Activated gamma-delta T cell (primary cell): ENCODE measurements at places on chromosomes 5 and 9.

- no peak for DNase-seq
These were observed 59.3 kb upstream of the ANGPTL2 start for GRCh38 chr9:127181595-127182190.

DNA sequence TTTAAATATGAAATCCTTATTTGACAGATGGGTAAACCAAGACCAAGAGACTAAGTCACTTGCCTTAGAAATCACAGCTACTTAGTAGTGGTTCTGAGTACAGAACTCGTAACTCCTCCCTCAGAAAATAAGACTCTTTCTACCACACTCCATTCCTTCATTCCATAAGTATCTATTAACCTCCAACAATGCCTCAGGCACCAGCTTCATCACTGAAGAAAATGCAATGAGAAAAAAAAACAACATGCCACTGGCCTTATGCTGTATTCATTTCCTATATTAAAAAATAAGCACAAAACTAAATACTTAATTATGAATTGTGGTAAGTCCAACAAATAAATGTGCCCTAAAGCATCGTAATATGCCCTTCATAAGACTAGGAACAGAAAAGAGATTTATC is 13.5 kb upstream of the FREM1 start:
- DNase-seq, result no peak

- no peak for DNase-seq
These were observed 66.6 kb downstream of the C9orf152 start for GRCh38 chr9:110141227-110141793.

DNA sequence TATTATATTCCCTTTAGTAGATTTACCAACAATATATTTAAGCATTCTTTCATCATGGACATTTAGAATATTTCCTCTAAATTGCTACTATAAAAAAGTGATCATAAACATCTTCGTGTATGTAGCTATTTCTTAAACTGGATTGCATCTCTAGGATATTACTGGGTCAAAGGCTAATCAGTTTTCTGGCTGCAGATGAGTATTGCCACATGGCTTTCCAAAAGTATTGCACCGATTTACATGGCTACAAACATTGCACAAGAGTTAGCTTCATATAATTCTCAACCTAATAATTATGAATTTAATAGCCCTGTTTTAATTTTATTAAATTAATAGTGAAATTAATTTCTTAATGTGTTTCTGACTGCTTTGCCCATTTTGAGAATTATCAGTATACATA is 183.4 kb downstream of the DMRT2 start:
- no peak for DNase-seq

- DNase-seq, result no peak
These were observed 90.0 kb downstream of the PDE8B start for GRCh38 chr5:77300451-77300850.

DNA sequence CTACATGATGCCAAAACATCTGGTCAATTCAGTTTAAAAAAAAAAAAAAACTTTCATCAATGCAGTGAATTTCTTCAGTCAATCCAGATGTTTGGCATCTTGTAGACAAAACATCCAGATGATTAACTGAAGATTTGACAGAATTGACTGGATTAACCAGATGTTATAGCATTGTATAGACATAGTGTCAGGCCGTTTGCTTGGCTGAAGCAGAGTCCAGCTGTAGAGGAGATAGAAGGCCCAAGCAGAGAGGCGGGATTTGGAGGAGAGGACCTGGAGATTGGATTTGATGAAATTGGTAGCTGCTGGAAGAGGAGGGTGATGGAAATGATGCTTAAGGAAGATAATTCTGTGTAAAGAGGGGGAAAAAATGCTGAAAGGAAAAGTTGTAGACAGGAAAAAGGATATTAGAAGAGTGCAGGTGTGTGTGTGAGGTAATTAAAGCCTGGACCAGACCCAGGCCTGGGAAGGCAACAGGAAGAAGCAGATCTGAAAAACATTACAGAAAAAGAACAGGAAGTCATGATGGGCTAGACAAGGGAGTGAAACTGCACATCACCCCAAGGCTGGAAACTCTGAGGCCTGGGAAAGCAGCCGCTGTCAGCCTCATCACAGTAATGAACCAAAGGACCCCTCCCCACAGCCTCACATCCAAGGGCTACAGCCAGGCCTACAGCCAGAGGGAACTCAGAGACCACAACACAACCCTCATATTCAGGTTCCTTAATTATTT is 258.3 kb downstream of the CWC27 start:
- DNase-seq, result no peak

DNA sequence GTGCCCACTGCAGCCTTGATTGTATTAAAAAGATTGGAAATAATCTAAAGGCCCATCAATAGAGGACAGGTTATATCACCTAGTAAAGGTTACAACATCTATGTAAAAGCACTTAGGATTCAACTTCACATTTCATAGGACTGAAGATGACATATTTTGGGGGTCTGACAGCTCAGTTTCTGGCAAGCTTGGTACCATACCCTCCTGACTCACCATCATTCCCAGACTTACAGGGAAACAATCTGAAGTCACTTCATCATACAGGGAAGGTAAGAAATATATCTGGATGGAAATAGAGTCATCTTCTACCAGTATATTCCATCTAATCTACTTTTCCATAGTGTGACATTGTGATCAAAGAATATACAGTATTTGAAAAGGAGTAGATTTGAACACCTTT is 28.8 kb upstream of the DAB2 start:
- DNase-seq, result no peak

- DNase-seq, result no peak
These were observed 15.1 kb downstream of the HNRNPK start for GRCh38 chr9:83964973-83965349.

DNA sequence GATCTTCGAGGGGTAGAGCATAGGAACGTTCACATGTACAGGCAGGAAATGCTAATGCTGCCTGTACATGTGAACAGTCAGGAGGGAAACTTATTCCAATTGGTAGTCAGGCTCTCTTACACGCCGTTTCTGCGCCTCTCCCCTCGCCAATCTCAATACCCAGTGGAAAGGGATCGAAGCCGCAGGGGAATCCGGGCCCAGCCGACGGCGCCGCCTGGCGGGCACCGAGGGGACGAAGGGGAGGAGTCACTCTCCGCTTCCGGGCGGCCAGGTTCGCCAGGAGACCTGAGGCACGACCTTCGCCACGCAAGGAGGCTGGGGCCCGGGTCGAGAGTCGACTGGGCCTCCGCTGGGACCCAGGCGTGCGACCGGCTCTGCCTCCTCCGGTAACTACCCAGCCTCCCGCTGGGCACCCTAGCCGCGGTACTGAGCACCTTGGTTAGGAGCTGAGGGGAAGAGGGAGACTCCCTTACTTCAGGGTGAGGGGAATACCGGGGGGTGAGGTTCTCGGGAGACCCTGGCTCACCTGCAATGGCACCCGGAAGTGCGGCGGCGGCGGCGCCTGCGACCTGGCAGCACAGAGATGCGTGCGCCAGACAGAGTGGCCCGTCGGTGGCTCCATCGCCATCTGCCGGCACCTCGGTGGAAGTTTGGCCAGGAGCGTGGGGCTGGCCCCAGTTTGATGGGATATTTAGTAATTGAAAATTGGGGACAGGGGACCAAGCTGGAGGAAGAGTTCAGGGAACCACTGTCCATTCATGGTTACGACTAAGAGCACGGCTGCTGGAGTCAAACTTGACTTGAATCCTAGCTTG is at the start of gene PIGO:
Gene PIGO, minus strand, starts transcription at position 557 of the 815 bp plus-strand sequence. CDS start 1,026 bp downstream, outside the sequence.
- DNase-seq, result peak; percentile 75

GRCh38 chr9:88922091-88922490 is 69.2 kb upstream of the S1PR3 start:
- no peak for DNase-seq

- DNase-seq, result no peak
These were observed 58.9 kb downstream of the NREP start for GRCh38 chr5:111697881-111698757.

- no peak for DNase-seq
These were observed 34.1 kb upstream of the NANS start for GRCh38 chr9:98022447-98022846.

DNA sequence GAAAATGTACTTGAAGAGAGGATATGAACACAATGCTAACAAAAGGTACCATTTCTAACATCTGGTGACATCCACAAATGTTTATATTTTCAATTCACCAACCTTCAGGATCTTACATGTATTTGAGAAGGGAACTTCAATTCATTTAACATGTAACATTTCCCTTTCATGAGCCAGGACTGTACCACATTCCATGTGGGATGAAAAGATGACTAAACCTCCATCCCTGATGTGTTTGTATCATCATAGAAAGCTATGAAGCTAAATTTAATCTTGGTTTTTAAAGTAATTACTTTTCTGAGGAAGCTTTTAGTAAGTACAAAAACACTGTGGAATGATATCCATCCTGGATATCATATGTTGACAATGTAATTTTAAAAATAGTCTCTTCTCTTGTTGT is 78.2 kb upstream of the GNA14 start:
- DNase-seq, result no peak

GRCh38 chr5:126503602-126504104 is 80.4 kb downstream of the GRAMD2B start:
- DNase-seq, result no peak

DNA sequence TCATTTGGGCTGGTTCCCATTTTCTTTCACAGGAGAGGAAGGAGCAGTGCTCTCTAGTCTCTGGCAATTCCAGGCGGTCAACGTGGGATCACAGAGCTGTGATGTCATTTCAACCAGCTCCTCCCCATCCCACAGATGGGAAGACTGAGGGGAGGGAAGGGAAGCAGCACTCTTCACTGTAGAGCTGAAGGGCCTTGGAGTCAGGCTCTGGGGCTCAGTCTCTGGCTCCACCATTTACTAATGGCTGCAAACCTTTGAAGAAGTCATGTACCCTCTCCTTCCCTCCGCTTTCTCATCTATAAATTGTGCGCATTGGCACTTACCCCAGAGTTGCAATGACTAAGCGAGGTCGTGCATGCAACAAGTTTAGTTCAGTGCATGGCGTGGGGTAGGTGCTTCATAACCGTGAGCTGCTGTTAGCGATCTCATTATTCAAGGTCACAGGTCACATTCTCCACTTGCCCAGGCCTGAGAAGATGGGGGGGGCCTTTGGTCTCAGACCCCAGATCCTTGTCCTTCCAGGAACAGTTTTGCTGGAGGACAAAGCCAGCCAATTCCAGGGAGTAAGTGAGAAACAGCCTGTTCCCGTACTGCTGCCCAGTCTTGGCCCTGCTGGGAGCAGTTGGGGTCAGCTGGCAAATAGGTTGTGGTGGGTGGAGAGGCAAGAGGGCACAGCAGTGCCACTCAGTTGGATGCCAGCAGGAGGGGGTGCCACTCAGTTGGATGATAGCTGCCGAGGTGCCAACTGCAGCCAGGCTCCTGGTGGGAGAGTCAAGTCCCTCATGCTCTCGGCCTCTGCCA is 136.7 kb downstream of the RGS3 start:
- DNase-seq, result no peak

DNA sequence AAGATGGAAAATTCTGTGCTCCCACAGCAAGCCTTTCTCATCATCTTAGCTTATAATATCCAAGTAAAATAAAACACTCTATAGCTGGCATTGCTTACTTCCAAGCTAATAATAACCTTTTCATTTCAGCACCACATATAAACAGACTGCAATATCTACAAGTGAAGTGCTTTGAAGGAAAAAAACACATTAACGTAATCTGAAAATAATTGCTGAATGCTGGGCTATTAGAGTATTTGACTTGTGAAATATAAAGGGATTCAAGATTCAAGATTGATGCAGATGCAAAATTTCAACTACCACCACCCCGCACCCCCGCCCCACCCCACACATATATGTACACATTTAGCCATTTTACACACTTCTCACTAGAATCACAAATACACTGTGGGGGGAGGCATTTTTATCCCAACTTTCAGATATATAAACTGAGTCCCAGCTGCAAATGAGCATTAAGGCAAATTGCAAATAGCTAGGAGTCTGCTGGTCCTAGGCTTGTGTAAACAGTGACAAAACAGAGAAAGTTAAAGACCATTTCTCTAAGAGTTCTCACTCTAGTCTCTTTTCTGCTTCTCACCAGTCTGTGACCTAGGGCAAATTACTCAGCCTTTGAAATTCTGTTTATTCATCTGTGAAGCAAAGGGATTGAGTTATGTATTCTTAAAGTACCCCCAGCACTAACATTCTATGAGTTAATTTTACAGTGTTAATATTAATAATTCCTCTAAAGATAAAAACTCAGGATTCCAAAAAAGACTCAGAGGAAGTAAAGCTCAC is 489.4 kb downstream of the PRELID2 start:
- no peak for DNase-seq

DNA sequence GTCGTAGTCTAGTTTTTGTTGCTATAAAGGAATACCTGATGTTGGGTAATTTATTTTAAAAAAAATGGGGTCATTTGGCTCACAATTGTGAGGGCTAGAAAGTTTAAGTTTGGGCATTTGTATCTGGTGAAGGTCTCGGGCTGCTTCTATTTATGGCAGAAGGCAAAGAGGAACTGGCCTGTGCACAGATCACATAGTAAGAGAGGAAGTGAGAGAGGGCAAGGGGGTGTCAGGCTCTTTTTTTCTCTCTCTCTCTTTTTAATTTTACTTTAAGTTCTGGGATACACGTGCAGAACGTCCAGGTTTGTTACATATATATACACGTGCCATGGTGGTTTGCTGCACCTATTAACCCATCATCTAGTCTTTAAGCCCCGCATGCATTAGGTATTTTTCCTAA is 453.3 kb downstream of the DIRAS2 start:
- DNase-seq, result no peak

DNA sequence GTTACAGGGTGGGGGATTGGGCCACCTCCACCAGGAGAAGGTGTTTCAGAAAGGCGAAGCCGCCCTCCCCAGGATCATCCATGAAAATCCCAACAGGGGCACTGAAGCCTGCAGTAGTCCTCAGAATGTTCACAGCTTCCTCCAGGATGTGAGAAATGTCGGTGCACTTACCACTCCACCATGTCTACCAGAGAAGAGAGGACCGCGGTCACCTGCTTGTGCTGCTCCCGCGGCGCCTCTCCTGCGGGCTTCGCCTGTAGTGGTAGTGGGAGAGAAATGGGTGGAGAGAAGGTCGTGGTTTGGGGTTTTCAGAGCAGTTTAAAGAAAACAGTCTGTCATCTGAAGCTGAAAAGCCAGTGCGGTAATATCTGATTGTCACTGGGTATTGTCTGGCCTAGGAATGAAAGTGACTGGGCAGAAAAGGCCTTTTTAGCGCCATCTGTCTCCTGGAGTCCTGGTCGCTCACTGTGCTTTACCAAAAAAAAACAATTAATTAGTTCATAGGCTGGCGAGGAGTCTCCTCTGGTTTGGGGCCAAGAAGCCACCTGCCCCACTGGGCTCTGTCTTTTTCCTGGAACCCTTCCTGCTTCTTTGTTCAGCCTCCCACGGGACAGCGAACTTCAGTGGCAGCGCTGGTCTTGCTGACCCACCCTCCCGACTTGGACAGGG is 23.0 kb upstream of the PPP1R26 start:
- DNase-seq, result no peak

DNA sequence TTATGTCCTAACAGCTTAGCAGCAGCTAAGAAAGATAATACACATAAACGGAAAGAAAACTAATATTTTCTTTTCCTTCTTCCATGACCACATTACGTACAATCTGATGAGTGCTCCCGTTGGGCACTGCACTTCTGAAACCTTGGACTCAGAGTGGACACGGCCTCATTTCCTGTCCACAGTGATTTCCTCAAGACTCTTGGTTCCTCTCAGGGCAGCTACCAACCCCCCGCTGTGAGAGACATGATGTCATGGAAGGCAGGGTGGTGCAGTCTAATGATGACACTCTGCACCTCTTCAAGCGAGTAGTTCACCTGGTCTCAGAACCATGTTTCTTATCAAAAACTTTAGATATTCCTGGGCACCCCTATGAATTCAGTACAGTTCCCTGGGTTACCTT is 68.7 kb upstream of the CTSL start:
- DNase-seq, result no peak
